Activated CD4-positive, CD25-positive, alpha-beta regulatory T cell (primary cell): ENCODE measurements at places on chromosomes 1 and 21.

DNA sequence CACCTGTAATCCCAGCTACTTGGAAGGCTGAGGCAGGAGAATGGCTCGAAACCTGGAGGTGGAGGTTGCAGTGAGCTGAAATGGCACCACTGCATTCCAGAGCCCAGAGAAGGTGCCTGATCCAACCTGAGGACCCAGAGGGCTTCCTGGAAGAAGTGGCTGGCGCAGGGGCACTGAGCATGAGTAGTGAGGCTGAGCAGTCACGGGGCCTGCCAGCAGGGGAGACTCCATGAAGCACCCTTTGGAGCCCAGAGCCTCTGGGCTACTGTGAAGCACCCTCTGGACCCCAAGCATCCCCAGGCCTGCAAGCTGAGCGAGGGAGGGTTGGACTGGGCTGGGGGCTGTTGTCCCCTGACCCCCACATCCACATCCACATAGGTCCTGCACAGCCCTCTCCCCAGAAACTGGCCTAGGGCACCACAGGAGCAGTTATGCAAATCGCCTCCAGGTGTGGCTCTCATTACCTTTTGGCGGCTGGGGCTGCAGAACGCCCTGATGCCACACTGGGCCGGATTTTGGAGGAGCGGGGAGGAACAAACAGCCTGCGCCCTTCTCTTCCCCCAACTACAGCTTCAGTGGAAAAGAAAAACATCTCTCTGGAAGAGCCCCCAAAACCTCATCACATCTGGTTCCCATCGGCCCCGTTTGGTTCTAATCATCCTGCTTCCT lies 78.2 kb upstream of the TARDBP start:
- DNase-seq = no peak

GRCh38 chr1:2229911-2230731 lies 2.0 kb downstream of the SKI start:
- no peak for DNase-seq

GRCh38 chr1:15667362-15667761 lies 16.8 kb upstream of the PLEKHM2 start:
- no peak for DNase-seq

DNA sequence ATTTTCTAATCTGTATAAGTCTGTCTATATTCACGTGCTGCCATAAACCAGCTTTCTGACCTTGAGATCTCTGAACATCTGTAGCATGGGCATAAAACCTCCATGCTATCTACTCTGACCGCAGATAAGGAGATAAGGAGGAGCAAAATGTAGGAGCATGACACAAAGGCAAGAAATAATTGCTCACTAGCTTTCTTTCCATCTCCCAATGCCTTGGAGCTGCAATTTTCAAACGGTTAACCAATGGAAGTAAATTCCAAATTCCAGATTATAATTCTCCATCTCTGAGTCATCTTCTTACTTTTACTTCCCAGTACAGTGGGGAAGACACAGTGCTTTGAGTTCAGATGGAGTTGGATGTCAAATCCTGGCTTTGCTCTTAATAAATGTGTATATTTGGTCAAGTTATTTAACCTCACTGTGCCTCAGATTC lies 41.6 kb downstream of the CD58 start:
- DNase-seq = no peak

DNA sequence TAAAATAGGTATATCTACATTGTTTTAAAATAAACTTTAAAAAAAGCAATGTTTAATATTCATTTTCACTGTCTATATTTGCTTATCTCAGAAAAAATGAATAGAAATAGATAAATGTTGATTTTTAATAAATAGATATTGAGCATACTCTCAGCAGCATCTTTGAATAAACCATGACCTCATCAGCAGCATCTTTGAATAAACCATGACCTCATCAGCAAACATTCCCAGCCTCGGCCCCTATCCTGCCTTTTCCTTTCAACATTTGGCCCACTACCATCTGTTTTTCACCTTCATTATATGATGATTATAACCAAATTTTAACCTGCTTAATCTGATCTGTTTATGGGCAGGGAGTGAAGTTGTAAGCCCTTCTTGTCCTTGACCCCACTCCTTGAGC lies 148.7 kb upstream of the SAMSN1 start:
- DNase-seq = no peak

- DNase-seq = no peak
Observed at GRCh38 chr1:61463220-61463619, 261.7 kb downstream of the TM2D1 start.

- no peak for DNase-seq
Observed at GRCh38 chr1:218462116-218462515, 117.0 kb downstream of the TGFB2 start.

GRCh38 chr1:164470996-164471395 lies 88.0 kb upstream of the PBX1 start:
- DNase-seq = no peak

DNA sequence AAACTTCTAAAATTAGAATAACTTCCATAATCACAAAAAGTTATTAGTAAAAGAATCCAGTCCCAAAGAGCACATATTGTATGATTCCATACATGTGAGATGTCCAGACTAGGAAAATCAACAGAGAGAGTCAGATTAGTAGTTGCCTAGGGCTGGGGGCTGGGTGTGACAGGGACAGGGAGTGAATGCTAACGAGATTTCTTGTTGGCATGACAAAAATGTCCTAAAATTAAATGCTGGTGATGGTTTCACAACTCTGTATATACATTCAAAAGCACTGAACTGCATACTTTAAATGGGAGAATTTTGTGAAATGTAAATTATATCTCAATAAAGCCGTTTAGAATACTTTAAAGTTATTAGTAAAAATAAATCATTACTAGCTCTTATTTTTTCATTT lies 92.2 kb downstream of the SLC44A5 start:
- DNase-seq = no peak
